ENCODE measurements at places on chromosomes 13 and 19.

GRCh38 chr13:56755181-56755935, 385.4 kb upstream of the PRR20A start:
- no peak for DNase-seq

DNA sequence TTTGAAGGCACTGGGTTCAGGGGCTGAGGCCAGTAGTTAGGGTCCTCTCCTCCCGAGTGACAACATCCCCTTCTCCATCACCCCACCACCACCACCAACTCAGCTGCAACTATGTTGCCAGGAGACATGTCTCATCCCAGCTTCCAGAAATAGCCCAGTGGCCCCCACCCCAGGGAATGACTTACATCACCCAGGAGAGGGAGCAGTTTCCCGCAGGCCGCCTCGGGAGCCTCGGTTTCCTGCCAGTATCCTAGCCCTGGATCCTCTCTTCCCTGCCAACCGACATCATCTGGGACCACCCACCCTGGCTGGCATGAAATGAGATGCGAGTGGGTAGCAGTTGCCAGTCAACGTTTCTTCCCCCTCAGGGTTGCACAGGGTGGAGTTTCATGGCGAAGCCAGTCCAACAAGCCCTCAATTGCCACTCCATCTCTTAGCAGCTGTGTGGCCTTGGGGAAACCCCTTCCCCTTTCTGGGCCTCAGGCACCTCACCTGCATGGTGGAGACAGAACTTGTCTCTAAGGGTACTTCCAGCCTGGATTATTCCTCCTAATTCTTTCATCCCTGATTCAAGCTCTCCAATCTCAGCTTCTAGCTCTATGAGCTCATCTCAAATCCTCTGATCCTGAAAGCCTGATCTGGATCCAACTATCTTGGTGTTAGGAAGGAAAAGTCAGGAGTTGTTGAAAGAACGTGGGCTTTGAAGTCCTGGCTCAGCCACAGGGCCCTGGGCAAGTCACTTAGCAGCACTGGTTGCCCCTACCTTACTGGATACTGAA, 3.9 kb upstream of the GSK3A start:
- peak; percentile 49 for DNase-seq

DNA sequence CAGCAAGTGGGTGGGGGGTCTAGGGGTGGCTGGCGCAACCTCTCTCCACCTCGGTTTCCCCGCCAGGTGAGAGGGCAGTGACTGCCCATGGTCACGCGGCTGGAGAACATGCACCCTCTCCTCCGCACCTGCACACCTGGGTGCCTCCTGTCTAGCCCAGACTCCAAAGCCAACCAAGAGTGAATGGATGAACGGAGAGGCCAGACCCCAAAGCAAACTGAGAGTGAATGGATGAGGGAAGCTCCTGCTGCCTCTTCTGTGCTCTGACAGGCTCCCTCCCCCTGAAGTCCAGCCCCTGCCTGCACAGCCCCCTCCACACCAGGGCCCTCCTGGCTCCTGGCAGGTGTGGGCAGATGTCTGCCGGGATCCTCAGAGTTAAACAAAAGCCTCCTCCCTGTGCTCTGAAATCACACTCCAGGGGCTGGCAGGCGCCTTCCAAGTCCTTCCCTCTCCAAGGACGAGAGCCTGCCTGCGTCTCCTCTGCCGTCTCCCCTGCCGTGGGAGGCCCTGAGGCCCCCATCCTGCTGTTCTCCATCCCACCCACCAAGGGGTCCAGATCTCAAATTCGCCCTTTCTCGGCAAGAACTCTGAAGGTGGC, 2.2 kb downstream of the SBNO2 start:
- no peak for DNase-seq

- no peak for DNase-seq
Observed at GRCh38 chr19:3527238-3527910, 11.6 kb upstream of the TEKTIP1 start.

DNA sequence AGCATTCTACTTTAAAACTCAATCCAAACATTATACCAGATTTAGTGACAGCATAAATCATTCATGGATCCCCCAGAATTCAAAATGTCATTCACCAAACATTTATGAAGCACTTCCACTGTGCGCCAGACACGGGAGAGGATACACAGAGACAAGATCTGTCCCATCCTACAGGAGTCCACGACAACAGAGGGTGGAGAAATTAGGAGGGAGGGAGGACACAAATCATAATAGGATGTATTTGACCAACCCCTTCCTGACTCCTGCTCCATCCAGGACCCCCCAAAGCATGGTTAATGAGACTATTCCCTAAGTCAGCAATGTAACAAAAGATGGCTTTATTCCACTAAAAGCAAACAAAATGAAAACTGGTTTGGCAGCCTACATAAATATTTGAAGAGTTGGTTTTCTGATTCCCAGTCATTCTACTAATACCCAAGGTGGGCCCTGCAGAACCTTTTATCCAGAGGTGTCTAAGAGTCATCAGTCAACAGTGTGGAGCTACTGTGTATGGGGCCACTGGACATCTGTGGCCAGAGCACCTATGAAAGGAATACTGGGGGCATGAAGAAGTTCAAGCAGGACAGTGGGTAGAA, 62.8 kb upstream of the DOCK9 start:
- DNase-seq: no peak

DNA sequence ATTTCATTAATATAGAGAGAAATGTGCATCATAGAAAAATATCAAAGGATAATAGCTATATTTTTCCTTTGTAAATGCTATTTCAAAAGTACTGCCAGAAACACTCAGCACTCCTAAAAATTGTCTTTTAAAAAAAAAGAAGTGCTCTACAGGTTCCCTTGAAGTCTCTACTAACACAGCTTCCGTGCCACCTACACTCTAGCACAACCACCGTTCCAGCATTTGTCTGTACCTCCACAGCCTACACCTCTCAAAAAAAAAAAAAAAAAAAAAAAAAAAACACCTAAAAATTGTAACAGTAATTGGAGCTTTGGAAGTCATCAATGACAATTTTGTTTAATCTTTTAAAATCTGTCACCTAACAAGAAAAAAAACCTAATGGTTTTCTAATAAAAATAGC, 485.6 kb downstream of the MYO16 start:
- DNase-seq: no peak

DNA sequence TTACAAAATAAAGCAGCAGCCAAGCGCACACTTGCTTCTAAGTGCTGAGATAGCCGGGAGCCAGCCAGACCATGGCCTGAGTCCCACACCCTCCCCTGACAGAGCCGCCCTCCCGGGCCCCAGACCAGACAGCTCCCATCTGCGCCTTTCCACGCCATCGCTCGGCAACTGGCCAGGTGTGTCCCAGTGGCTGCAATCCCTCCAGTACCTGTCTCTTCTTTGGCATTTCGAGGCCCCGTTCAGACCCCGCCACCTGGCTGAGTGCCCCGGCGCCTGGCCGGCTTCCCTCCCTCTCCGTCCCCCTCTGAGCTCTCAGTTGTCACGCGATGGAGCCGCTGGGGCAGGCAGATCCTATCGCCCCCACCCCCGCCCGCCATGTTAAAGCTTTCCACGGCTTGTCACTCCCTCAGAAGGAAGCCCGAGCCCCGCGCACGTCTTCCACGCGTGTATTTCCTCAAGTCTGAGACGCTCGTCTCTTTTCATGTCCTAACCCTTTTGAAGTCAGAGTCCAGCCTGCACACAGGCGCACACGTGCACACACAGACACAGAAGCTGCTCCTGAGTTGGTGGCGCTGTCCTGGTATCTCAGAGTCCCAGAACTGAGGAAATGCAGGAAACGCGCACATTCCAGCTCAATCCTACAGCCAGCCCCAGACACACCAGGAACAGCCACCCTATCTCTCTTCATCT, 7.9 kb downstream of the MLLT1 start:
- DNase-seq: no peak

- DNase-seq: no peak
Observed at GRCh38 chr19:5492635-5493409, 37.6 kb downstream of the ZNRF4 start.

GRCh38 chr19:2123682-2124387, 27.1 kb downstream of the IZUMO4 start:
- DNase-seq: no peak

- DNase-seq: no peak
Observed at GRCh38 chr19:38100589-38100988, 123.4 kb downstream of the DPF1 start.
